ENCODE measurements at places on chromosomes 5 and 9.

DNA sequence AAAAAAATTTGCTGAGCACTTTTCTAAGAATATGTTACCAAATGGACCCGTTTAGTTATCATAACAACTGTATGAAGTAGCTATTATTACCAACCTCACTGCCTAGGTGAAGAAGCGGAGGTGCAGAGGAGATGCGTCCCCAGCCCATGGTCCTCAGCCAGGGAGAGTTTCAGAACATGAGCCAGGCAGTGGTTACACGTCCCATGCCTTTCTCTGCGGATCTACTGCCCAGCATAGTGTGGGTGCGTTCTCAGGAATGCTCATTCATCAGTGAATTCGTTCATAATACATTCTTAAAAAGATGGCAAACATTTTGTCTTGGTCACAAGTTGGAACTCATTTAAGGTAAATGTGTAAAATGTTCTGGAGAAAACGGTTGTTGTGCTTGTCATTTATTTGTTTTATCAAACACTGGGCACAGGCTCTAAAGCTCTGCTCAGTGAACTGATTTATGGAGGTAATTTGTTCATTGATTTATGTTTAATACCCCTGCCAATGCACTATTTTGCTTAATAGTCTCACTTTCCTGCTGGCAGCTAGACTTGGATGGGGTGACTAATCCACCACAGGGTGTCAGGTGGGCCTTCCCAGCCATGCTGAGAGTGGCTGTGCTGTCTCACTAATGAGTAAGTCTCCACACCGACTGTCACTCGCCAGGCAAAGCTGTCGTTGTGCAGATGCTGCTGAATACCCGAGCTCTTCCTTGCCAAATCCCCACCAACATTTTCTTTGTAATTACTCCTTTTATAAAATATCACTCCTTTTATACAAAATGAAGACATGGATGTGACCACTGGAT, 248.8 kb downstream of the TENT4A start:
- no peak for DNase-seq

DNA sequence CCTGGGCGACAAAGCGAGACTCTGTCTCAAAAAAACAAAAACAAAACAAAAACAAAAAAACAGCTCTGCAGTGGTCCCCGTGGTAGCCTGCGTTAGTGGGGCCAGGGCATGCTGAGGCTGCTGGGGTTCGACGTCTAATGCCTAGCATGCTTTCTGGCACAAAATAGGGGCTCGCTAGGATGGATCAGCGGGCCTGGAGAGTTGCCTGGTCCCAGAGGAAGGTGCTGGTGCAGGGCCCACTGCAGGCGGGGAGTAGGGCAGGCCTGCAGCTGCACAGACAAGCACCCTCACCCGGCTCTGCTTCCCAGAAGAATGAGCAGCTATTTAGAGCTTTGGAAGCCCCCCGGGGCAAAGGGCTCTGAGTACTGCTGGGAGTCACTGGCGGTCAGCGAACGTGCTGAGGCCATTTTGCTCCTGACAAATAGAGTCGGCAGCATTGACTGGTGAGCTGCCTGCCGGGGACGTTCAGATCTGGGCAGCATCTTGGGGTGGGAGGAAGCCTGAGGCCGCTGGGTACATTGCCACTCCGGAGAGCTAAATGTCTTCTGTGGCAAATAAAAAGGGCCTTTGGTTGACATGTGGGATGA, 126.7 kb downstream of the OLFM1 start:
- DNase-seq: no peak

- no peak for DNase-seq
Observed at GRCh38 chr5:105593011-105593760, 2030.6 kb upstream of the NUDT12 start.

- DNase-seq: no peak
Observed at GRCh38 chr9:77989458-77989857, 42.2 kb downstream of the GNAQ start.

- DNase-seq: no peak
Observed at GRCh38 chr9:121750715-121751623, 99.5 kb downstream of the DAB2IP start.
